ENCODE measurements at places on chromosomes 13 and 19.
A peak's percentile ranks its signal among the peaks of the same experiment; 100 is the strongest.

- DNase-seq, result no peak
- H3K27ac ChIP-seq, result no peak overlapping the region
- H3K36me3 ChIP-seq, result no peaks in the 10 kb centered on the region
- no peaks in the 10 kb centered on the region for H3K27me3 ChIP-seq
- no peak overlapping the region for H3K4me3 ChIP-seq
Measured at GRCh38 chr19:28103921-28104320, 1109.0 kb downstream of the UQCRFS1 start.

- H3K27ac ChIP-seq, result no peak overlapping the region
- H3K4me3 ChIP-seq, result no peak overlapping the region
- no peaks in the 10 kb centered on the region for H3K36me3 ChIP-seq
- peaks cover 49% of the 10 kb centered on the region for H3K4me1 ChIP-seq
Measured at GRCh38 chr19:2540646-2541454, 64.9 kb downstream of the GADD45B start.

- H3K27ac ChIP-seq, result no peak overlapping the region
- peaks cover 13% of the 10 kb centered on the region for H3K36me3 ChIP-seq
- DNase-seq, result no peak
- no peaks in the 10 kb centered on the region for H3K4me1 ChIP-seq
- no peaks in the 10 kb centered on the region for H3K27me3 ChIP-seq
- no peak overlapping the region for H3K4me3 ChIP-seq
Measured at GRCh38 chr13:59997976-59998375, 165.8 kb downstream of the DIAPH3 start.

GRCh38 chr19:51181377-51181912 lies 39.3 kb downstream of the SIGLEC7 start:
- no peak overlapping the region for H3K4me3 ChIP-seq
- H3K27me3 ChIP-seq, result peaks cover 30% of the 10 kb centered on the region
- no peak for DNase-seq
- H3K27ac ChIP-seq, result no peak overlapping the region
- no peaks in the 10 kb centered on the region for H3K36me3 ChIP-seq

GRCh38 chr13:94058821-94059360 lies 420.6 kb downstream of the DCT start:
- H3K27me3 ChIP-seq, result no peaks in the 10 kb centered on the region
- no peak overlapping the region for H3K4me3 ChIP-seq
- no peaks in the 10 kb centered on the region for H3K36me3 ChIP-seq

DNA sequence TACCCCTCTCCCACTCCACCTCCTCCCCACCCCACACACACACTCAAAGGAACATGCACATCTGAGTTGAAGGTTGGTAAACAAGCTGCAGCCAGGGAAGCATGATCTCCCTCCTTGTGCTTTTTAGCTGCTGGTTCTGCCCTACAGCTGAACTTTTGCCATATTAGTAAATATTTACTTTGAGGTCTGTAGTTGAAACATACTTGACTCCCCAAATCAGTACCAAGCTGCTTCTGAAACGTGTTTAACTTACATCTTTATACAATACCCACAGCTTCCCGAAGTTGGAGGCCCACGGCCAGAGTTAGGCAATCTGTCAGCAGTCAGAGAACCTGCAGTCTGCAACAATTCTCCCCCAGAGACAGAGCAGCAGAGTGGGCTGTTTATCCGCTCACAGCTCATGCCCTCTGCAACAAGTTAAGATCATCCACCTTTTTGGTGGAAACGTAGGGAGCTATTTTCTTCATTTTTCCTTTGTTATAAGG lies 1.5 kb upstream of the PCDH20 start:
- H3K27me3 ChIP-seq, result peaks cover 20% of the 10 kb centered on the region
- no peaks in the 10 kb centered on the region for H3K4me1 ChIP-seq
- H3K4me3 ChIP-seq, result no peak overlapping the region
- DNase-seq, result no peak

GRCh38 chr13:48315969-48316650 lies 12.6 kb downstream of the RB1 start:
- H3K36me3 ChIP-seq, result peaks cover 78% of the 10 kb centered on the region
- no peak for DNase-seq
- H3K4me3 ChIP-seq, result no peak overlapping the region
- peaks cover 24% of the 10 kb centered on the region for H3K4me1 ChIP-seq
- H3K27me3 ChIP-seq, result no peaks in the 10 kb centered on the region
- no peak overlapping the region for H3K27ac ChIP-seq

DNA sequence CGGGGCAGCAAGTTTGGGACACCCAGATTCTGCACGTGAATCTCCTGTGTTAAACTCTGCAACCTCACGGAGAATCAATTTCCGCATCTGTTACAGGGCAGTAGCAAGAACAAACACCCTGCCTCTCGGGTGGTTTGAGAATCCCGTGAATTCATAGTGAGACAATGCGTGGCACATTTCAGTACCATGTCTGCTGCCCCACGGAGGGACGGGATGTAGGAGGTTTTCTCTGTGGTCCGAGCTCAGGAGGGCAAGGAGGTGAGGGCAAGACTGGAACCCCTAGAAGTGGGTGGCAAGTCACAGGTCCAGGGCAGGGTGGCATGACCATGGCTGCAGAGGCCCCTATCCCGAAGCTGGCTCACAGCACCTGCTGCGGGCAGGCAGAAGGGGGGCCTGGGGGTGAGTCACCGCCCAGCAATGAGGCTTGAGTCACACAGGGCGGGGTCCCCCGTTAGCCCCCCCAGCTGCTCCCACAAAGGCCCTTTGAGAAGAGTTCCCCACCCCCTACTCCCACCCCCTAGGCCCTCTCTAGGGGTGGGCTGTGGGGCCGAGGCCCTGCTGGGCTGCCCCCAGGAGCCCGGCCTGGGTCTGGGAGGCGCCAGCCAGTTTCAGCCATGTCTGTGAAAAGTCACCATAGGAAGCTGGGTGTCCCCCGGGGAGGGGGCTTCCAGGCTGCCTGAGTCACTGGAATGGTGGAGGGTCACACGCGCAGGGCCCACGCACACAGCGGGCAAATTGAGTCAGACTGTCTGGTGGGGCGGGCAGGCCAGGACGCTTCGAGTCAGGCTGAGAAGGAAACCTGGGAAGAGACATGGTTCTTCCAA lies 25.8 kb upstream of the NANOS3 start:
- H3K4me3 ChIP-seq, result peak overlapping the region; percentile 68
- H3K4me1 ChIP-seq, result peaks cover 36% of the 10 kb centered on the region
- H3K27me3 ChIP-seq, result no peaks in the 10 kb centered on the region
- H3K36me3 ChIP-seq, result no peaks in the 10 kb centered on the region
- peak overlapping the region; percentile 74 for H3K27ac ChIP-seq
- peak; percentile 48 for DNase-seq

DNA sequence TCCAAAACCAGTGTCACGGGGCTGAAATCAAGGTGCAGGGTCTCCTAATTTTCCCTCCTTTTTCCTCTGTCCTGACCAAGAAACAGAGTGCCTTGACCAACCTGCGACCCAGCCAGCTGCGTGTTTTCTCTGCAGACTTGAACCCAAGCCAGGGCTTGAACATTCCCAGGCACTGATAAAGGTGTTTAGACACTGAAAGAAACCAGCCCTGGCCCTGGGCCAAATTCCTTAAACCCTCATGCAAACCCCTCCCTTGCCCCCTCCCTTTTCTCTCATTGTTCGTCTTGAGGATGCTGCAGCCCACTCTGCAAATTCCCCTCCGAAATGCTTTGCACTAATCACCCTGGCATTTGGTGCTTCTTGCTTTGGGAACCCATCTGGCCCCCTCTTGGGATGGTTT lies 9.5 kb upstream of the FFAR2 start:
- H3K4me3 ChIP-seq, result no peak overlapping the region
- DNase-seq, result no peak
- H3K27ac ChIP-seq, result no peak overlapping the region
- peaks cover 20% of the 10 kb centered on the region for H3K4me1 ChIP-seq
- H3K27me3 ChIP-seq, result peaks cover 24% of the 10 kb centered on the region

DNA sequence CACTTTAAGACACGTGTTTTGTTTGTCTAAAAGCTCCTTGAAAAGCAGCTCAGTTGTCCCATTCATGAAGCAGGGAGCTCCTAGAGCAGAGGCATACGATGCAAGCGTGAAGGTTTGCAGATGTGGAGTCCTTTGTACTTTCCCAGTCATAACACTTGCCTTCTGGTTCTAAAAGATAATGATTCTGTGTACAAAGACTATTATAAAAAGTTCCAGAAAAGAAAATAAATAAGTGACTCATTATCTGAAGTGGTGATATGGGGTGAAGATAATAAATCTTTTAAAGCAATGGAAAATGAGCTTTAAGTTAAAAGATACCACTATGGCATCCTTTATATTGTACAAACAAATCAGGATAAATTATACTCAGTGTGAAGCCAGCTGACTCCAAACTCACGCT lies 569.9 kb downstream of the MYO16 start:
- no peaks in the 10 kb centered on the region for H3K4me1 ChIP-seq
- H3K4me3 ChIP-seq, result no peak overlapping the region
- no peak for DNase-seq
- no peaks in the 10 kb centered on the region for H3K36me3 ChIP-seq
- H3K27ac ChIP-seq, result no peak overlapping the region

- H3K4me3 ChIP-seq, result no peak overlapping the region
- no peak for DNase-seq
- H3K27me3 ChIP-seq, result no peaks in the 10 kb centered on the region
- H3K4me1 ChIP-seq, result no peaks in the 10 kb centered on the region
- H3K27ac ChIP-seq, result no peak overlapping the region
Measured at GRCh38 chr13:59950266-59950665, 213.5 kb downstream of the DIAPH3 start.

GRCh38 chr13:93017493-93018112 lies 209.0 kb upstream of the GPC6 start:
- no peak overlapping the region for H3K27ac ChIP-seq
- H3K4me3 ChIP-seq, result no peak overlapping the region
- H3K27me3 ChIP-seq, result no peaks in the 10 kb centered on the region
- no peak for DNase-seq
- H3K4me1 ChIP-seq, result no peaks in the 10 kb centered on the region
